ENCODE measurements at places on chromosomes 11 and 22.

DNA sequence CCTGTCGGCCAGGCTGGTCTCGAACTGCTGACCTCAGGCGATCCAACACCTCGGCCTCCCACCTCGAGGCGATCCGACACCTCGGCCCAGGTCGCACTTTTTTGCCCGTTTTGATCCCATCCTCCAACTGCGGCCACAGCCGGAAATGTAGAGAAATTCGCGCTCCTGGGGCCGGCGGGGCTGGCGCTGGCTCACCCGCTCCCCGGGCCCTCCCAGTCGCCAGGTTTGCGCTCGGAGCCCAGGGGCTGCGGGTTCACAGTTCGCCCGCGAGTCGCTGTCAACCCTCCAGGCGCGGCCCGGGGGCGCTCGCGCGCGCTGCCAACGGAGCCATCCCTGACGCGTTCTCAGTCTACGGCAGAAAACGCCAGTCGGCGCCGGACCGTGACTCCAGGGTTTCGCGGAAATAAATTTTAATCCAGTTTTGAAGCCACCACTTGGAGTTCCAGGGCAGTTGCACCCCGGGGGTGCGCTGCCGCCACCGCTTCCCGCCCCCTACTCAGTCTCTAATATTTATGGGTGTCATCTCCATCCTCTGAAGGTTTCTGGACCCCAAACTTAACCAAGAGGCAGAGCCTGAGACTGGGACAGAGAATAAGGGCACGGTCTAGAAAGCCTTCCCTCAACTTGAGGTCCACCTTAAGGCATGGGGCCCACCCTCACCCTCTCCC is 1.5 kb upstream of the KLHDC7B start:
- DNase-seq = peak; percentile 71

- DNase-seq = peak; percentile 21
Measured at GRCh38 chr11:128763224-128763623, 69.4 kb downstream of the FLI1 start.

DNA sequence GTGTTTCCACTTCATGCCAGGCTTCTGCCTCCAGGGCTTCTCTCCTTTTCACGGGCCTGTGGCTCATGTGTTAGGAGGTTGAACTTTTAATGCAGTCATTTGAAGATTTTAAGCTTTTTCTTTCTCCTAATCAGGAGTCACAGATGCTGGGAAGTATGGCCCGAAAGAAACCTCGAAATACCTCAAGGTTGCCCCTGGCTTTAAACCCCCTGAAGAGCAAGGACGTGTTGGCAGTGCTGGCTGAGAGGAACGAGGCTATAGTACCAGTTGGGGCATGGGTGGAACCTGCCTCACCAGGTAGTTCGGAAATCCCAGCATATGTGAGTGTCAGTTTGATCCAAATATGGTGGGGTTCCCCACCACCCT is 571 bp downstream of the CCDC15 start:
- DNase-seq = no peak

- DNase-seq = no peak
Measured at GRCh38 chr11:67407688-67408163, 3.8 kb downstream of the TBC1D10C start.

DNA sequence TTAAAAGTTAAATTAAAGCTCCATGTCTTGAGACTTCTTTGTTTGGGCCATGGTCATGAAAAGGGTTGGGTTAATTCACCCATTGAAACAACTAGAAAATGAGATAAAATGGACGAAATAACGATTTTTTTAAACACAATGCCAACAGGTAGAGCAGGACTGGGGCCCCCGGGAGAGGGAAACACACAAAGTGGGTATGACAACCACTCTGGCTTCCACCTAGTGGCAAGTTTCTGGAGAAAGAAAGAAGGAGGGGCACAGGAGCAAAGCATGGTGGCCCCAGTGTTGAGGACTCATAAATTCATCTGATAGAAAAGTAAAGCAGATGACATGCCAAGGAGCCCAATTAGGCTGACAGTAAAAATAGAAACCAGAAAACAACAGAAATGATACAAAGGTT is 68.4 kb downstream of the MYEOV start:
- DNase-seq = no peak

- peak; percentile 76 for DNase-seq
Measured at GRCh38 chr11:70111269-70112016, 33.3 kb downstream of the ANO1 start.

DNA sequence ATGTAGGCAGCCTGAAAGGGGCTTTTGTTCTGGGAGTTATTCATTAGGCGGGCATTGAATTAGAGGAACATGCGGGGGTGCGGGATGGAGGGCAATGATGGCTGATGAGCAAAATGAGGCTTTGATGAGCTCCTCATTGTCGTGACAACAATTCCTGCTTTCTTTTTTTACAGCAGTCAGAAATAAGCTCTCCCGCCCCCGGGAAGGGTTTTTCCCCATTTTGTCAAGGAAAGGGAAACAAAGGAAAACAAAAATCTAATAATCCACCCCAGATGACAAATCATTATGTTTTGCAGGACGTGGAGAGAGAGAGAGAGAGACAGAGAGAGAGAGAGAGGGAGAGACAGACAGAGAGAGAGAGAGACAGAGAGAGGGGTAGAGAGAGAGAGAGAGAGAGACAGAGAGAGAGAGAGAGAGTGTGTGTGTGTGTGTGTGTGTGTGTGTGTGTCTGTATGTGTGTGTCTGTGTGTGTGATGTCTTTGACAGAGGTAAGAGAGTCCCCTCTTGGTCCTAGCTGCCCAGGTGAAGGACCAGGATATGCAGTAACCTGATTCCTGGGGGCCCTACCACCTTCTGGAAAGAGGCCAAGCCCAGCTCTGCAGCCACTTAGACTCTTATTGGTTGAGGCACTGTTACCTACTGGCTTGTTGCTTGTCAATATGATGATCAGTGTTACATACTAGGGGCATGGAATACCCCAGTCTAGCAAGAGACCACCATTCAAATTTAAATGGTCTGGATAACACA is 46.7 kb upstream of the PARVA start:
- peak; percentile 38 for DNase-seq

GRCh38 chr11:86592659-86593451 is 79.6 kb downstream of the ME3 start:
- peak; percentile 79 for DNase-seq

GRCh38 chr11:65796726-65797601 is 10.1 kb downstream of the OVOL1 start:
- DNase-seq = no peak

DNA sequence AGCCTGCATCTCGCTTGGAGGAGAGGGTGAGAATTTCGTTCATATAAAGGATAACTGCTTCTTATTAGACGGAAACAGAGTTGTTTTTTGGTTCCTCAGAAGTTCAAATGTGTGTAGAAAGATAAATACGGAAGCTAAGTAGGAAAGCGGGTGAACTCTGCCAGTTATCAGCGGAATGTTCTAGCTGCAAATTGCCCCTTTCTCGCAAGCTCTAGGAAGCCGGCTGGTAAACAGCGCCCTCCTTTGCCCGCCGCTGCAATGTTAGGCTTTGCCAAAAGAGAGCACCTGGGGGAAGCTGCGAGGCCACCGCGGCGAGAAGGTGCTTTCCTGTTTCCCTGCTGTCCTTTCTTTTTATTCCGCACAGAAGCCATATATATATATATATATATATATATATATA is 67.0 kb downstream of the IGLL5 start:
- no peak for DNase-seq

DNA sequence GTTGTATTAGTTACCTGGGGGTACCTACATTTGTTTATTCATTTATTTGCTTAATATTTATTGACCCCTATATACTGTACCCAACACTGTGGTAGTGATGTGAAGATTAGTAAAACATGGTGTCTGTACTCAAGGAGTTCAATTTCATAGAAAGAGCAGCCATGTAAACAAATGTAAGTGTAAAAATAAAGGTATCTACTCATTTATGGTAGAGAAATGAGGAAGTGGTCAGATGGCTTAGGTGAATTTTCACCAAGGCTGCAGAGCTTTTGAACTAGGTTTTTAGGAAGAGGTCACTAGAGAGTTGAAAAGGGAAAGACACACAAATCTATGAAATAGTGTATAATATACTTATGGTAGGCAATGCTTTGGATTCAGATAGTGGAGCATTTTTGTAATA is 11.1 kb downstream of the CTR9 start:
- DNase-seq = no peak

- DNase-seq = peak; percentile 63
Measured at GRCh38 chr11:132312701-132313111, 942.3 kb downstream of the NTM start.

- DNase-seq = peak; percentile 74
Measured at GRCh38 chr22:35552196-35552842, 11.7 kb downstream of the RASD2 start.

GRCh38 chr11:98068251-98068650 is 952.5 kb upstream of the CNTN5 start:
- DNase-seq = no peak

GRCh38 chr11:95863486-95864140 is 60.3 kb downstream of the MTMR2 start:
- DNase-seq = peak; percentile 85

DNA sequence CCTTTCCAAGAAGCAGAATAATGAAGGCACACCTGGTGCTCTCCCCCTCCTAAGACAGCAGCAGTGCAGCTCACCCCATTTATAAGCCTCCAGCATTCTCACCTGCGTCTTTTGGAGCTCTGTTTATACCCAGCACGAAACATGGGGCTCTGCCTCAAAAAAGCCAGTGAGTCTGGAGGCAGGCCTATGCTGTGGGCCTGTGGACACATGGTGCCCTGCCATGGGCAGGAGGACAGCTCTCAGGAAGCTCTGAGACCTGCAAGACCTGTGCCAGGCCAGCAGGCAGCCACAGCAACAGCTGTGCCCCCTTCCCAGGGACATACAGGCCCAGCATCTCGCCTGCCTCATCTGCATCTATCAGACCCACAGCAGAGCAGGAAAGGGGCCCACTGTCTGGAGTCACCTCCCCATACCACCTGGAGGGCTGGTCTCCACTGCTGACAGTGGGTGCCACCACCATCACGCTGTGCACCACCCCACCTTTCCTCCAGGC is 64.2 kb downstream of the DGCR2 start:
- DNase-seq = no peak

GRCh38 chr22:29156507-29156906 is 49.2 kb upstream of the EMID1 start:
- DNase-seq = peak; percentile 12

DNA sequence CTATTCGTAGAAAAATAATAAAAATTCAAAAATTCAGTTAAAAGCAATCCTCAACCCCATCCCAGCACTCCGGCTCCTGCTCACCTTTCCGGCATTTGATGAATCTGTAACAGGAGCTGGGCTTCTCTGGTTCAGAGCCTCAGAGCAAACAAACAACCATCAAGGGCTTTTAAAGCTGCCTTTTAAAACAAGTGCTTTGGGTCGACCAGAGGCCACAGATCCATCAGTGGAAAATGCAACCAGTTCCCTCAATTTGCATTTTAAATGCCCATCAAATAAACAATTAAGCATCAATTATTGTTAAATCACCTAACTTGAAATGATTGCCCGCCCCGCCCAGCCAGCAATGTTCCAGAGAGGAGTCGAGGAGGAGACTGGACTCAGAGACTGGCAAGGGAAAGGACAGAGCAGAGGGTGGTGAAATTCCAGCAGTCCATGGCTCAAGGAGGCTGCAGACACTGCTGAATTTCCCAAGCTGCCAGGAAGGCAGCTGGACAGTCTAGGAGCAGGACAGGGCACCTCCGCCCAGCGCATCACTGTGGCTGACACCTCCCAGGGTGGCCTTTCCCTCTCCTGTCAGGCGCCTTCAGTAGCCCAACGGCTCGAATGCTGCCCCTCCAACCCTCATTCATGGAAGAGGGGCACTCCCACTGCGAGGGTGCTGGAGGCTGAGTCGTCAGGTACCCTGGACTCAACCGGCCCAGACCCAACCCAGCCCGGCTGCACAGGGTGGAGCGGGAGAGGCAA is 7.5 kb downstream of the FXYD6 start:
- DNase-seq = no peak

Measured in fibroblast of skin of scalp (primary cell).